ENCODE measurements at places on chromosomes 1 and 21.

DNA sequence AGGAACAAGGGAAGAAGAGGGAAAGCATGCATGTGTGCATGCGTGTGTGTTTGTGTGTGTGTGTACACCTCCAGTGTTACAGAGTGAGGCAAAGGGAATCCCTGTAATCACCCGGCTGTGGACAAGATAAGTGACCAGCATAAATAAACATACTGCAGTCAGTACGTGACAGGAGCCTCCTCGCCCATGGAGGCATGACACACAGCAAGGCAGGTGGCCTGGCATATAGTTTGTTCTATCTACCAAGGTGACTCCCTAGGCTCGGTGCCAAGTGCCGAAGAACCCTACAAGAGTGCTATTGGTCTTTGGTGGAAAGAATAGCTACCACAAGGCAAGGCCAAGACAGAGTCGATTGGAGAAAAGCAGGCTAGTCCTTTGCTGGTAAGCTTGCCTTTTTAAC lies 31.7 kb upstream of the HEATR1 start:
- H3K4me1 ChIP-seq: no peaks in the 10 kb centered on the region
- no peaks in the 10 kb centered on the region for H3K27me3 ChIP-seq
- no peak overlapping the region for H3K27ac ChIP-seq
- DNase-seq: no peak

GRCh38 chr1:180425952-180426351 lies 76.4 kb downstream of the ACBD6 start:
- no peaks in the 10 kb centered on the region for H3K27me3 ChIP-seq
- no peak overlapping the region for H3K4me3 ChIP-seq
- H3K36me3 ChIP-seq: no peaks in the 10 kb centered on the region
- H3K27ac ChIP-seq: no peak overlapping the region
- DNase-seq: no peak
- no peaks in the 10 kb centered on the region for H3K4me1 ChIP-seq

- peaks cover 84% of the 10 kb centered on the region for H3K27me3 ChIP-seq
- peak overlapping the region; percentile 23 for H3K4me3 ChIP-seq
- no peaks in the 10 kb centered on the region for H3K36me3 ChIP-seq
Observed at GRCh38 chr1:47229031-47229885, 2.8 kb downstream of the TAL1 start.

- H3K4me3 ChIP-seq: no peak overlapping the region
- no peaks in the 10 kb centered on the region for H3K27me3 ChIP-seq
- H3K36me3 ChIP-seq: no peaks in the 10 kb centered on the region
- no peak overlapping the region for H3K27ac ChIP-seq
- DNase-seq: peak; percentile 24
Observed at GRCh38 chr1:221494670-221495069, 247.2 kb downstream of the DUSP10 start.
